Kidney glomerular epithelial cell (primary cell): ENCODE measurements at places on chromosomes 13 and 19.

DNA sequence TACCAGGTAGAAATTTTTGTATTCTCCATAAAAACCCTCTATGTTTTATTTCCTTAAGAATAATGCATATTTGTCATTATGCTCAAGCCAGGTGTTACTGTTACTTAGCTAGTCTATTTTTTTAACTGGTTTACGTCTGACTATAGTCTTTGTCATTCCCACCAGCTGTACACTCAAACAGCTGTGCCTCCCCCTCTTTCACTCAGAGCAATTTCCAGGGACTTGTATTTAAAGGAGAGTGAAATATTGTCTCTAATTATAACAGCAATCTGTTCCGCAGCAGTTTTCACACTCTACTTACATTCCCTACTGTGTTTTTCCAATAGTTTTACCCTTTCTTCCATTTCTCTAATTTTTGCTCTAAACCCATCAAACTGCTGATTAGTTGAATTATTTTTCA, 813.6 kb upstream of the MIR17HG start:
- no peak for DNase-seq

DNA sequence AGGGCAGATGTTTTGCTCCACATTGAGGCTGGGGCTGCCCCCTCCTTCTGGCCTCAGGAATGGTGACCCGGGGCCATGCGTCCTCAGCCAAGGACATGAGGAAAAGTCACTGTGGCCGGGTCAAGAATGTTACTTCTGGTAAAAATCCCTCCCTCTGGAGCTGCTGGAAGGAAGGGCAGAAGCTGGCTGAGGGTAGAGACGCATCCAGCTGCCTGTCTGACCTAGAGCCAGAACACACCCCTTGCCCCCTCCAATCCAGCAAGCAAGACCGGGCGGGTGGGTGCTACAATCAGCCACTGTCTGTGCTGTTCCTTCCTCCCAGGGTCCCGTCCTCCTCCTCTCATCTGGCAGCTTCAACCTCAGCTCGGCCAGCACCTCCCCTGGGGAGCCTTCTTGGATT, 59.0 kb downstream of the PTPRS start:
- DNase-seq: no peak

- no peak for DNase-seq
Measured at GRCh38 chr13:42168496-42168895, 103.5 kb upstream of the AKAP11 start.

- no peak for DNase-seq
Measured at GRCh38 chr13:111324736-111325135, 4.3 kb downstream of the TEX29 start.

DNA sequence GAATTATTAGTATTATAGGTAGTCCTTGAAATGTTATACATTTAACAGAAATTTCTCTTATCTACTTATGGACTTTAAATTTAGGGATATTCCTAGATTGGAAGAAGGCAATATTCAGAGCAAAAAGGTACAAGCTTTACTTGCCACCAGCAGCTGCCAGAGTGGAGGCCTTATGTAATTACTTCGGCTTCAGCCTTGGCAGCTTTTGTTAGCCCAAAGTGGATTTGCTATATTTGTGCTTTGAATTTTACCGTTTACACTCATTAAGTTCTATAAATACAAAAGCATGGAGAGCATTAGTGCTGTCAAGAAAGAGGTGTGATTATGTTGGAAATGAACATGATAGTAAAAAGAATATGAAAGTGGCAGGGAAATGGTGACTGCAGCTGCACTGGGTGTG, 319.9 kb downstream of the ATP8A2 start:
- no peak for DNase-seq

DNA sequence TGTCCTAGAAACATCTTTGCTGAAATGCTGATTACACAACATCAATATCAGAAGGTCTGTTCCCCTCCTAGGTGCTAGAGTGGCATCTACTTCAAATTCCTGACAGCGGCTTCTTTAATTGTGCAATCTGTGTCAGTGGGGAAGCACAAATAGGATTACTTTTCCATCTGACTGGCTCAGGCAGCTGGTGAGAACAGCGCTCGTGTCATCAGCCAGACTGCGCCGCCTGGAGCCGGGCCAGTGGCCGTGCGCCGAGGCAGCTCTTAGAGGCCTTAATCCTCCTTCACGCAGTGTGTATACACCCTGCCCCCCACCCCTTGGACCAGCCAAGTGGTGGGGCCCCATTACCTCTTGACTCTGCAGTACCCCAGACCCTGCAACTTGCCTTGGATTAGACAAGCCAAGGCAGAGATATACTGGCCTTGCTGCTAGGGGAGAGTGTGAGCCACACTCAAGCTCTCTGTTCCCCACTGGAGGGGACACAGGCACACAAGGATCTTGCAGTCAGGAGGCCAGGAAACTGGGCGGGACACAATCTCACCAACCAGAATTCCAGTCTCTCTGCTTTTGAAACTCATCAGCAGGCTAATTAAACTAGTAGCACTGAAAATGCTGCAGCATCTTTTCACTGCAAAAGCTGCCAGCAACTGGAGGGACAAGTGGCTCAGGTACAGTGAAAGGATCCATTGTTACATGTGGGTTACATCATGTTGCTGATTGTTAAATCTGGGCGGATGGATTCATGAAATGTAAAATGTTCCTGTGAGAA, 48.9 kb upstream of the EPHX3 start:
- DNase-seq: peak; percentile 72

DNA sequence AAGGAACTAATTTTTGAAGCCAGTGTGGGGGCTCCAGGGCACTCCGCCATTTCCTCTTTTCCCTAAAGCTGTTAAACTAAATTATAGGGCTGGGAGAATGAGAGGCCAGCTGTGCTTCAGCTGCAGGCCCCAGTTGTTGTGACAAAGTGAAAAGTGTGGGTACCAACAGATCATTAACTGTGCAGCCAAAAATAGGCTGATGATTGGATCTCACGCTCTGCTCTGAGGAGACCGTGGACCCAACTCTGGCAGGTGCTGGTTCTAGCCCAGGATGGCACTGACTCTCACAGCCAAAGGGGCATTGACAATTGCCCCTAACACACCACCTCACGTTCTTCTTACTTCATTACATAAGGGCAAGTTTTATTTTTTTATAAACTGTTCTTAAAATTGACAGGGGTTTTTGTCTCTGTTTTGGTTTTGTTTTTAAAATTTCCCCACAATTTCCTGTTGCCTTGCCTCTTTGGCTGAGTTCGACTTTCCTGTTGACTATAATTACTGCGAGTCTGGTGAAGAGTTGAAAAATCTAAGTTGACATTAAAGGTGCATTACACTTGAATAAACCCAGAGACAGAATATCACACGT, 391.0 kb downstream of the FGF9 start:
- no peak for DNase-seq
